Right atrium auricular region (tissue), 2 donors: ENCODE measurements at places on chromosomes 13 and 19.

- DNase-seq = no peak
These were observed 170.4 kb downstream of the LIG4 start for GRCh38 chr13:108044954-108045353.

DNA sequence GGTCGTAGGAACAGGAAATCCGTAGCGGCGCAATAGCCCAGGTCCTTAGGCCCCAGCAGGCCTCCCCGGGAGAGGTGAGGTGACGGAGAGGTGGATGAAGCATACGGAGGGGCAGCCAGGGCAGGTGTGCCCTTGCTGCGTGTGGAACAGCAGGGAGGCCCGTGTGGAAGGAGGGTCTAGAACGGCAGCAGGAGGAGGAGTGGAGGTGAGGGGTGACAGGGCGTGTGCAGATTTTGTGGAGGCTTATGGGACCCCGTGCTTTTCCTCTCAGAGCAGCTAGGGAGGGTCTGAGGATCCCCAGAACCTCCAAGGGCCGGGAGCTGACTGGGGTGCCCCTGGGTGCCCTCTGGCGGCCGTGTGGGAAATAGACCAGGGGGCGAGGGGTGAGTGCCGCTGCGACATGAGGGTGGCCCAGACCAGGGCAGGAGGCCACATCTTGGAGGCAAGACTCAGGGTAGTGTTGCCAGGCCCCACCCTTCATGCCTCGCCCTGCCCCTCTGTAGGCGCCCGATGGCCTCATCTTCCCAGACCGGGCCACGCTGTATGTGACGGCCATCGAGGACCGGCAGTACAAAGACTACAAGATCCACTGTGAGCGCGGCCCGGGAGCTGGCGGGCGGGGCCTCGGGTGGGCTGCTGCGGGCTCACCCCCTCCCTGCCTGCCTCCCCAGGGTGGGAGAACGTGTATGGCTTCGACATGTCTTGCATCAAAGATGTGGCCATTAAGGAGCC lies 5.0 kb upstream of the ADM5 start:
- DNase-seq = no peak

DNA sequence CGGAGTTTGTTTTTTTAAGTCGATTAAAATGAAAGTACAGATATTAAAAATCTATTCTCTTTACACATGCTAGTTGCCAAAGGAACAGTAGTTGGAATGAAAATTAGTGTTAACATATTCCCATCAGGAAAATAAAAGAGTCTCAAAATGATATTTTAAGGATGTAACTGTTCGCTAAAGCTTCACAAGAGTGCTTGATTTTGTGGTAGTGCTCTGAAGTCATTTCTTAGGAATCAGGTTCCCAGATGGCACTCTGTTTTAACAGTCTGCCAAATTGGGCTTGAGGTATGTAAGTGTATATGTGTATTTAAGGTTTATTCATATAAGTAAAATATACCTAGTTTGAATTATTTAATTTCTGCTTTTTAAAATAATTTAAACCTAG lies 128.8 kb downstream of the LMO7 start:
- no peak for DNase-seq

DNA sequence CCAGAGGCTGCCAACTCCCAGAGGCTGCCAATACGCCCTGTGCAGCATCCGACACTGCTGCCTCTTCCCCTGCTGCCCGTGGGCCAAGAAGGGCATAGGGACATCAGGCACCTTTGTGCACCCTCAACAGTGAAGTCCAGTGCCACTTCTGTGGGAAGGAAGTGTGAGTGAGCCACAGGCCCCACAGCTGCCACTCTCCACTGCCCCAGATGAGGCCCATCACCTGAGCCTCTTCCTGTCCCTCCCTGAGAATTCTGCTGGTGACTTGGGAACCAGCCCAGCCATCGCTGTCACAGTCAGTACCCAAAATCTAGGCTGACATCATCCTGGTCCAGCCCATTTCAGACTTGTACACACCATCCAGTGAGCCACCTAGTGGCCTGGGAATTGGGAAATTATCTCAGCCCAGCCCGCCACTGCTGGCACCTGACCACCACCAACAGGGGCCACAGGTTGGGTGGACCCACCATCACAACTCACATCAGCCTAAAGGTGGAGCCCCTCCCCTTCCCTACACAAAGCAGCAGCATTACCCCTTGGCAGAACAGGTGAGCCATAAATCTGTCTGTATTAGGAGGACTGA lies 733.9 kb upstream of the KLHL1 start:
- DNase-seq = no peak

DNA sequence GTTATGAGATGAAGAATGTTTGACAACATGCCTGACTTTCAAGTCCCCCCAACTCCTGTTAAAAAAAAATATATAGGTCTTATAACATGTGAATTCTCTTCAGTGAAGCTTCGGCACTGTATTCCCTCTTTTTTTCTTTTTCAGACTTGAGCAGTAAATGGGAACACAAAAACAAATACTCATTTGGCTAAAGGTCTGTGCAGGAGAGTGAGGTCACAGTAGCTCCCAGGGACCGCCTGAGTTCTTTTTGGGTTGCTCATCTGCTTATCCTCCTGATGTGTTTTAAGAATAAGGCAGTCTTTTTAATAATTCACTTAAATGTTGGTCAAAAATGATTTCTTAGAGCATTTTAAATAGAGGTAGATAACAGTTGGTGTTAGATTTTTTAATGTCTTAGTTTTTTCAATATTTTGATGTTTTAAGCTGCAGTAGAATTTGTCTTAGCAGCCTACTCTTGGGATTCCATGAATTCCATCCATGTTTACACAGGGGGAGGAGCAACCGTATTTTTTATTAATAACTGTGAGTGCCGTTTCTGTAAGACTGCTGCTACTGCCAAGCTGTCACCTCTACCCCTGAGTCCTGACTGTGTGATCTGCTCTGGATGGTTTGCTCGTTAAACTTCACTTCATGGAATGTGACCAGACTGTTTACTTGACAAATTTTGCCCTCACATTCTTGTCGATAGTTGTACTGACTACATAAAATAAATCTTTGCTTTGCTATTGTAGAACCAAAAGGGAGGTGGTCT lies 14.9 kb downstream of the HNRNPM start:
- DNase-seq = no peak

GRCh38 chr13:30181888-30182651 lies 125.3 kb downstream of the KATNAL1 start:
- DNase-seq = no peak

DNA sequence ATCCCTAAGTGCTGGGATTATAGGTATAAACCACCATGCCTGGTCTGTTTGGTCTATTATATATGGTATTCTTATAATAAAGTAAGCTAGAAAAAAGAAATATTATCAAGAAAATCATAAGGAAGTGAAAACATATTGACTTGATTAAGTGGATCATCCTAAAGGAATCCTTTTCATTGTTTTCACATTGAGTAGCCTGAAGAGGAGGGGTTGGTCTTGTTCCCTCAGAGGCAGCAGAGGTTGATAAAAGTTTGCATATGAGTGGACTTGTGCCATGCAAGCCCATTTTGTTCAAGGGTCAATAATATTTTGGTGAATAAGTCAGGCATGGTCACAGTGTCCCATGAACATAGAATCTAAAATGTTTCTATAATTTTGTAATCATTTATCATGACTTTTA lies 52.7 kb downstream of the ZNF627 start:
- no peak for DNase-seq

- no peak for DNase-seq
These were observed 46.2 kb downstream of the DCT start for GRCh38 chr13:94433055-94433961.

DNA sequence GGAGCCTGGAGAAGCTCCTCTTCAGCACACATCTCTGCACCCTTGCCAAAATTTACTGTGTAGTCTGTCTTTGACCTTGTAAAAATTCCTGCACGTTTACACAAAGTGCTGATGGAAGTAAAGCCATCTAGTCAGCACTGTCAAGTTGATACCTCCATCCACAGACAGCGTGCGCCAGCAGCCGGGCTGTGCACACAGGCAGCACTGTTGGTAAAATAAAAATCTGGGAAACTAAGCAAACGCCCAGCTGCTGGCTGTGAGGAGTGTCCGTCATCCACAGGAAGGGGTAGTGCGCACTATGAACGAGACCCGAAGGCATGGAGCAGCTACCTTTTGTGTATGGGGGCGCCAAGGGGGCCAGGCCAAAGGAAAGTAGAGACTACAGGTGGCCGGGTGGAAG lies 17.4 kb upstream of the SIGLEC11 start:
- no peak for DNase-seq

DNA sequence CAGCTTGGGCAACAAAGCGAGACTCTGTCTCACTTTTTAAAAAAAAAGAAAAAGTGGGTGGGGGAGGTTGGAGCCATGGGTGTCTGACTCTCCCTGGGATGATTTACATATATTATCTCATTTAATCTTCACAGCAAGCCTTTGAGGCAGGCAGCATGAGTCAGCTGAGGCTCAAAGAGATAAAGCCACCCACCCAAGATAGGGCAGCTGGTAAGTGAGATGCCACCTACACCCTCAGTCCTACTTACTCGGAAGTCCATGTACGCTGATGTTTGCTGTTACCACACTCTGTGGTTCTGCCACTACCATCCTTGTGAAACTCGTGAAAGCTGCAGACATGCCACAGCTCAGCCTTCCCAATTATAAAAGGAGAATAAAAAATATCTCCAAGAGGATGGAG lies 142.0 kb upstream of the TSHZ3 start:
- no peak for DNase-seq

DNA sequence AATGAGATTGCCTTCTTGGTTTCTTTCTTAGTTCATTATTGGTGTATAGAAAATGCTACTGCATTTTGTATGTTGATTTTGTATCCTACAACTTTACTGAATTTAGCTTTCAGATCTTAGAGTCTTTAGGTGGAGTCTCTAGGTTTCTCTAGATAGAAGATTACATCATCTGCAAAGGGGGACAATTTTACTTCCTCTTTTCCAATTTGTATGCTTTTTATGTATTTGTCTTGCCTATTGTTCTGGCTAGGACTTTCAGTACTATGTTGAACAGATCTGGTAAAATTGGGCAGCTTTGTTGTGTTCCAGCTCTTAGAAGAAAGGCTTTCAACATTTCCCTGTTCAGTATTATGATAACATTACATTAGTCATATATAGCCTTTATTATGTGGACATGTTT lies 101.0 kb upstream of the SPRY2 start:
- no peak for DNase-seq

- no peak for DNase-seq
These were observed 71.2 kb downstream of the GNG7 start for GRCh38 chr19:2631213-2631821.

DNA sequence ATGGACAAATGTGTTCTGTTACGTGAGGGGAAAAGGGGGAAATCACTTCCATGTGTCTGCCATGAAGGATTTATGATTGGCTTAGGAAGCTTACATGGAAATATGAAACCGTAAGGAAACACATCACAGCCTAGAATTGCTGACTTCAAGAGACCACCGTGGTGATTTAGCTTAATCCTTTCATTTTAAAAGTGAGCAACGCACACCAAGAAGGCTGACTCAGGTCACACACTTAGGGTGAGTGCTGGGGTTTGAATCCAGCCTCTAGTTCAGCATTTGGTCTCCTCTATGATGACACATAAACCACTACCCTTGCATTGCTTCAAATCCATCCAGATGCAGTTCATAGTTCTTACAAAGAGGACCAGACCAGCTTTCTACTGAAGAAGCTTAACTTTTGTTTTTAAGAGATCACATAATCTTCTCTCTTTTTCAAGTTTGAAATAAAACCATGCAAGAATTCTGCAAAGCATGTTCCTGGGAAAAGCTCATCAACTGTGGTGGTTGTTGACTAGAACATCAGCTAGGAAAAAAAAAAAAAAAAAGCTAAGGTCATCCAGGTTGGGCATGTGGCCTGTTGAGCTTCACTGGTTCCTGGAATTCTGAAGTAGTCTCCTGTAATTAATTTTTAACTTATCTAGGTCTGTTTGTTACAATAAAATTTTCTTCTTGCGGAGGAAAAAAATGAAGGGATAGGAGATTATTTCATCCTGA lies 60.2 kb upstream of the KL start:
- no peak for DNase-seq

DNA sequence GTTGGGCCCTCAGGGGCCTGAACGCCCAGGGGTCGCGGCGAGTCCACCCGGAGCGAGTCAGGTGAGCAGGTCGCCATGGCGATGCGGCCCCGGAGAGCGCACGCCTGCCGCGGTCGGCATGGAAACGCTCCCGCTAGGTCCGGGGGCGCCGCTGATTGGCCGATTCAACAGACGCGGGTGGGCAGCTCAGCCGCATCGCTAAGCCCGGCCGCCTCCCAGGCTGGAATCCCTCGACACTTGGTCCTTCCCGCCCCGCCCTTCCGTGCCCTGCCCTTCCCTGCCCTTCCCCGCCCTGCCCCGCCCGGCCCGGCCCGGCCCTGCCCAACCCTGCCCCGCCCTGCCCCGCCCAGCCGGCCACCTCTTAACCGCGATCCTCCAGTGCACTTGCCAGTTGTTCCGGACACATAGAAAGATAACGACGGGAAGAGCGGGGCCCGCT lies at the start of gene CCNA1:
Gene CCNA1 (plus strand): TSS at position 390 of the 439 bp plus-strand sequence. CDS start 562 bp downstream, outside the sequence.
- no peak for DNase-seq

DNA sequence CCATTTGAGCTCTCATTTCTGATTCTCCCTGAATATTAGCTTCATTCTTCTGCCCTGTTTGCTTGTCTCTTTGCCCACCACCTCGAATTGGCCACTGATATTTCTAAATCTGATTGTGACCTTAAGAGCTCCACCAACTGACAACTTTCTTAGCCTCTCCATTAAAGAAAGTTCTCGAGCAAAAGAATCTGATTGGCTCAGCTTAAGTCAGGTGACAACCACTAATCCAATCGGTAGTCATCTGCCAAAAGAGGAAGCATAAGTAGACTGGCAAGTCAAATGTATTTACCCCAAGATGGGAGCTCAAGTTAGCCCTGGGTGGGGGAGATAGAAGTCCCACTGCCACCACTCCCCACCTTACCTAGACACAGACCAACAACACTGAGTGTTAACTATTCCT lies 41.5 kb downstream of the NOTCH3 start:
- no peak for DNase-seq

DNA sequence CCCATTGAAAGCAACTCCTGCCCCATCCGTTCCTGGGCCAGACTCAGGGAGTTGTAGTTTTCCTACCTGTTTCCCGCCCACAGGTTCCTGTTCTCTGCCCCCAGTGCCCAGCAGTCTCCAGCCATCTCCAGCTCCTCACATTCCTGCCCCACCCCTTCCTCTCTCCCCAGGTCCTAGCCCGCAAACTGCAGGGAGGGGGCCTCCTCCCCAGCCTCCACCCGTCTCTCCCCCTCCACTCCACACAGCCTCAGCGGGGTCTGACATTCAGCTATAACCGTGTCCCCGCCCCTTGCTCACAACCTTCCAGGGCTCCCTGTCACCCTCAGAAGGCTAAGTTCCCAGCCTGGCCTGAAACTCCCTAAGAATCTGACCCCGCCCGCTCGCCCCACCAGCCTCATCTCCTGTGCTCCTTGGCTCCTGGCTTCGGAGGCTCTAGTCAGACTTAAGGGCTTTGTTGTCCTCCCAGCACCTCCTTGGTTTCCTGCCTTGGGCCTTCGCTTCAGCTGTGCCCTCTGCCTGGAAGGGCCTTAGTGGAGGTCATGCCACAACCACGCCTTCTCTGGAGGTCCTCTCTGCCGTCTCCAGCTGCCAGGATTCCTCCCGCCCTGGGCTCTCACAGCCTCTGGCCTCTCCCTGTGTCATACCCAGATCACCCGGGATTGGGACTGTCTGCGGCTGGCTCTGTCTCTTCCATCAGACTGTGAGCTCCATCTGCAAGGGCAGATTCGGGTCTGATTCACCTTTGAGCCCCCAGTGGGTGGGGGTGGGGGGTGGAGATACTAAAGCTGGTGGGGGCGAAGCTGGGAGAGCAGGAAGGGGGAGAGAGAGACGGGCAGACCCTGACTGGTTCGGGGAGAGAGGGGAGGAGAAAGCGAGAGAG lies 5.1 kb upstream of the SPACA6 start:
- peak; percentile 82 for DNase-seq
